PC-3 (cell line): ENCODE measurements at places on chromosomes 2 and 18.
A peak's percentile ranks its signal among the peaks of the same experiment; 100 is the strongest.

DNA sequence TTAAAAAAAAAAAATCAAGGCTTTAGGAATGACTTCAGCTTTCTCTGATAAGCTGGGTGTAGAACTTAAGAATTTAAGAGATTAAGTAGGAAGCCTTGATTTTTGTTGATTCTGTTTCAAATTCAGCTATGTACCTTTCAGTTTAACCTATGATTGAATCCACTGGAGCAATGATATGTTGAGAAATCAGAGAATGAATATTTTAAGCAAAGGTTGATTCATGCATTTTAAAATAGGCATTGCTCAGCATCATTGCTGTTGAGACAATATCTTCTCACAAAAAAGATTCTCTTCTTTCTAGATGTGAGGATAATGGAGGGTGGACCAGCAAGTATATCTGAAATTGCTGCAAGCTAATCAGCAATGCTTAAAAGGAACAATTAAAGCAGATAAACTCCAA is 109.8 kb downstream of the MAP3K20 start:
- no peaks in the 10 kb centered on the region for H3K27me3 ChIP-seq
- peak overlapping the region; percentile 74 for H3K27ac ChIP-seq
- H3K36me3 ChIP-seq = peaks cover under 1% of the 10 kb centered on the region; the same call in 1 of the 2 replicates
- no peak for DNase-seq

DNA sequence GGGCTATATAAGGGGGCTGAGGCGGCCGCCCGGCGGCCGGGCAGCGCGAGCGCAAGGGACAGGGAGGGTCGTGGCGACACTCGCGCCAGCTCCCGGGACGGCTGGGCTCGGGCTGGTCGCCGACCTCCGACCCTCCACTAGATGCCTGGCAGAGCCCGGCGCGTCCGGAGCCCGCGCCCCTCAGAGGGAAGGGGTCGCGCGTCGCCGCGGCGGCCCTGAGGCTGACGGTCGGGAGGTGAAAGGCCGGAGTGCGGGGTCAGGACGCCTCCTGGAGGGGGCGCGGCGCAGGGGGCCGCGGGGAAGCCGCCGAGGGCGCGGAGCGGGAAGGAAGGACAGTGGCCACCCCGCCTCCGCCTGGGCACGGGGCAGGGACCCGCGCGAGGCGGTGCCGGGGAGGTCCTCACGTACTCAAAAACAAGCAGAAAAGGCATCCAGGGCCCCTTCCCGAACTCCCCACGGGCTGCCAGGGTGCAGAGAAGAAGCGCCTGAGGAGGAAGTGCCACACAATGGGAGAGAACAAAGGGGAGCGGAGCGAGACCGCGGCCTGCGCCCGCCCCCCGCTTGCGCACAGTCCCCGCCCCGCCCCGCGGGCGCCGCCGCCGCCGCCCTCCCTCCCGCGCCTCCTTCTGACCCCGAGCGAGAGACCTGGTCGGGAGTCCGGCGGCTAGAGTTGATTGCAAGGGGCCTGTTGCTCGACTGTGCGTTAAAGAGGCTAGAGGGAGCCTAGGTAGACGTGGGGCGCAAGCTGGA is 776 bp upstream of the KLF7 start:
- peaks cover 34% of the 10 kb centered on the region for H3K4me1 ChIP-seq
- H3K27ac ChIP-seq = peak overlapping the region; percentile 81
- DNase-seq = peak; percentile 61
- no peaks in the 10 kb centered on the region for H3K27me3 ChIP-seq

DNA sequence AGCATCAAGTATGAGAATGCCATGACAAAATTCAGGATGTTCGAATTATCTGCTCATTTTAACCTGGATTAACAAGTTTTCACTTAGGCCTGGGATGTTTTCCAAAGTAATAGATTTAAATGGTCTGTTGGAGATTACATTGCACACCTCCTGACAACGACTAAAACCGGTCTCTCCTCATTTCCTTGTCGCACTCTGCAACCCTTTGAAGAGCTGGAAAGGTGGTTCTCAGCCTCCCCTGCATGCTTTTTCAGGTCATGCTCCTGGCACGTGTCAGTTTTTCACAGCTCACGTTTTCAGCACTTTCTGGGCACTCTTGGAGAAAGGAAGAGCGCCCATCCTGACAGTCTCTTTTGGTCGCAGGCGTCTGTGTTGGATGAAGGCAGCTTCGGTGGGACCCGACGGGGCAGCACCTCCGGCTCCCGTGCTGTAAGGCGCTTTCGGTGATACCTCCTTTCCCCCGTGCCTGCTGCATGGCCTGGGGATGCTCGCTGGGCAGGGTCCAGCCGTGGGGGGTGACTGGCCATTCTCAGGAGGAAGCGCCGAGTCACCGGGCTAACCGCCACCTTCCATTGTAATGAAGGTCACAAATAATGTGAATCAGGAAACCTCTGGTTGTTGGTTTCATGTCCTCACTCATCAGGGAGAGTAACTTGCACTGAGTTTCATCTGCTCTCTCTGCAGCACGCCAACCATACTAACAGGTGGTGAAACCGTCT is 63.5 kb upstream of the RBM44 start:
- peaks cover 25% of the 10 kb centered on the region; the same call in 1 of the 2 replicates for H3K36me3 ChIP-seq
- DNase-seq = no peak
- no peak overlapping the region for H3K27ac ChIP-seq
- no peak overlapping the region for H3K4me3 ChIP-seq
- no peaks in the 10 kb centered on the region for H3K27me3 ChIP-seq
- peaks cover 23% of the 10 kb centered on the region for H3K4me1 ChIP-seq

- H3K36me3 ChIP-seq = 0 out of 2 replicates have a peak, but pooled peaks cover 2% of the 10 kb centered on the region
- H3K4me3 ChIP-seq = no peak overlapping the region
- H3K27me3 ChIP-seq = no peaks in the 10 kb centered on the region
- DNase-seq = no peak
- peaks cover 12% of the 10 kb centered on the region; the same call in 1 of the 2 replicates for H3K4me1 ChIP-seq
Observed at GRCh38 chr2:43444989-43445645, 150.7 kb downstream of the THADA start.
